ENCODE measurements at places on chromosomes 13 and 19.
A peak's percentile ranks its signal among the peaks of the same experiment; 100 is the strongest.

DNA sequence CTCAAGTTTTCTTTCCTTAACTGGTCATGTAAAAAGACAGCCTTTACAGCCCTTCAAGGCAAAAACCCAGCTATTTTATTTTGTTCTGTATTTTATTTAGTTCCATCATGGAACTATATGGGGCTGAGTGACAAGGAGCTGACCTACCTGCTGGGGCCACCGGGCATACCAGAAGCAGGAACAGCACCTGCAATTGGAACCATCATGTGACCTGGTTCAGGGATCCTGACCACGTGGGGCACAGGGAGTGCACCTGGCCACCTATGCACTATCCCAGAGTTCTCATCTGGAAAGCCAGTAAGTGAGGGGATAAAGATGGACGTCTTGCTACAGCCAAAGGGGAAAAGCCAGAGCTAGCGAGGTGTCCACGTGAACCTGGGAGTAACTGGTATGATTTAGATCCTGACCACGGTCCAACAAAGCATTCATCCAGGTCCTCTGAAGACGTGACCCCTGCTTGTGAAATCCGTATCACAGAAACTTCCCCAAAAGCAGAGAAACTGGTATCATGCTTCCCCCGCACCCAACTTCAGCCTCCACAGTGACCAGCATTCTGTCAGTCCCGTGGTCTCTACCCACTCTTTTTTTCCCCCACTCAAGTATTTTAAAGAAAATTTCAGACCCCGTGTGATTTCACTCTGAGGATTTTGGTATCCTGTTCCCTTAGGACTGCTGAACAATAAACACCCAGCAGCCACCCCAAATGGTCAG, 40.5 kb upstream of the SLC15A1 start:
- DNase-seq = no peak

GRCh38 chr13:35826626-35827254, 304.4 kb downstream of the DCLK1 start:
- no peak for DNase-seq

- DNase-seq = peak; percentile 55
These were observed 47.5 kb downstream of the C13orf46 start for GRCh38 chr13:113926301-113926761.

- DNase-seq = peak; percentile 47
These were observed 7.3 kb downstream of the SIGLEC9 start for GRCh38 chr19:51131780-51132680.

- DNase-seq = no peak
These were observed 326.7 kb downstream of the RBM26 start for GRCh38 chr13:79079351-79079839.

DNA sequence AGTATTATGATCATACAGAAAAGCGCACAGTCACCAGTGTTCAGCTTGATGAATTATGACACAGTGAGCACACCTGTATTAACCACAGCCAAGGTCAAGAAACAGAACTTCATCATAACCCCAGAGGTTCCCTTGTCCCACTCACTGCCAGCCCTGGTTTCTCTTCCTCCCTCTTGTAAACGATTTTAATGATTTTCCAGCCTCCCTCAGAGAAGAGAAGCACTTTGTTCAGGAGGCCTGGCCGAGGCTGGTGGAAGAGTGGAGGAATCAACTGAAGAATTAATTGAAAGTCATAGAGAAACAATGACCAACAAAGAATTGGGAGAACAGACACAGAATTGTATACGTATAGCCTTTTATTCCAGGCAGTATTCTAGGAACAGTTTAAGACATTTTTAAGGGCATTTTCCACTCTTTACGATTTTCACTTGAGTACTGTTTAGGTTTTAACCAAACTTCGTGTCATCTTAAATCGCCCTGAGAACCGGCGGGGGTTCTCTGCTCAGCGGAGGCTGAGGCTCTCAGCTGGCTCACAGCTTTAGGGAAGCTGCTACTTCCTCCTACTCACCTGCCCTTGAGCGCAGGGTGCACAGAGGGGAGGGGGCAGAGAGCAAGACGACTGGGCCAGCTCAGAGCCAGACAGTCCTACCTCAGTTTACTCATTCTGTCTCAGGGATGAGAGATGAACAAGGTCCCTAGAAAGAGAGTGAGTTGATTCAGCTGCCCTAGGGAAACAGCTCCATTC, 108.6 kb downstream of the AKAP11 start:
- no peak for DNase-seq

DNA sequence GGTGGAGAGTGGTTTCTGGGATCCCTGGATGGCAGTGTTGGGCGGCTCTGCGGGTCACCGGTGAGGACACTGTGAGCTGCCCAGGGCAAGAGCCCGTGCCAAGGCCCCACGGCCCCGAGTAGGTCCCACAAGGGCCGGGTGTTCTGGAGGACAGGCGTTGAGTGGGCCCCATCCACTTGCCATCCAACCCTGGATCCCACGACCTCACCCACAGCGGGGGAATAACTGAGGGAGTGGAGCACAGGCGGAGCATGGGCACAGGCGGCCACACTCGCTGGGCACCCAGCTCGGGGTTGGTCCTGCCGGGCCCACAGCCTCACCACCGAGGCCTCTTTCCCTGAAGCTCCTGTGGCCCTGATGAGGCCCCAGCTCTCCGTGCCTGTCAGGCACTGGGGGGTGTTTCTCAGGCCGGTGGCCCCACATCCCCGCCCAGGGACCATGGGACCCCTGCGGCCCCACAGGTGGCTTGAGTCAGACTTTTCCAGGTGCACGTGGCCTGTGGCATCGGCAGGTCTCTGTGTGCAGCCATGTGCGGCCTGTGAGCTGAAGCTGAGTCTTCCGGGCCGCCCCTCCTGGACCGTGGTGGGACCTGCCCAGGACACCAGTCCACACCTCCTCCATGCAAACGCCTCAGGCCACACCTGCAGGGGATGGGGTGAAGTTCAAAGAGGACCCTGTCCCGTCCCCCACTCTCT, 16.6 kb downstream of the TMEM255B start:
- no peak for DNase-seq

GRCh38 chr19:12913011-12913561, 6.0 kb downstream of the SYCE2 start:
- DNase-seq = peak; percentile 82

- no peak for DNase-seq
These were observed 131.1 kb upstream of the NBEA start for GRCh38 chr13:34810996-34811395.

DNA sequence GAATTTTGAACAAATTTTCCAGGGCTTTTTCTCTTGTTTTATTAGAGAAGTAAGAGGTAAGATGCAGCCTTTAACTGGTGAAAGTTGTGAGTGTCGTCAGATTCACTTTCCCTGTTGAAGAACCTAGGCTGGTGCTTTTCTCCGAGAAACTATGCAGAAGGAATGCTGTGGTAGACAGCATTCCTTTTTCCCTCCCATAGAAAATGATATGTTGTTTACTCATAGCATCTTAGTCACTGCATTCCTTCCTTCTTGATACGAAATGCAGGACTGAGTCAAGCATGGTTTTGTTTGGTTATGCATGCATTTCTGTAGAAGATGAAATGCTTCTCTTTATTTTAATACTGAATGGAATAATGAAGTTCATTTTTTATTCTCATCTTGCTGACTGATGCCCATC, 3.4 kb downstream of the ITGBL1 start:
- DNase-seq = no peak

DNA sequence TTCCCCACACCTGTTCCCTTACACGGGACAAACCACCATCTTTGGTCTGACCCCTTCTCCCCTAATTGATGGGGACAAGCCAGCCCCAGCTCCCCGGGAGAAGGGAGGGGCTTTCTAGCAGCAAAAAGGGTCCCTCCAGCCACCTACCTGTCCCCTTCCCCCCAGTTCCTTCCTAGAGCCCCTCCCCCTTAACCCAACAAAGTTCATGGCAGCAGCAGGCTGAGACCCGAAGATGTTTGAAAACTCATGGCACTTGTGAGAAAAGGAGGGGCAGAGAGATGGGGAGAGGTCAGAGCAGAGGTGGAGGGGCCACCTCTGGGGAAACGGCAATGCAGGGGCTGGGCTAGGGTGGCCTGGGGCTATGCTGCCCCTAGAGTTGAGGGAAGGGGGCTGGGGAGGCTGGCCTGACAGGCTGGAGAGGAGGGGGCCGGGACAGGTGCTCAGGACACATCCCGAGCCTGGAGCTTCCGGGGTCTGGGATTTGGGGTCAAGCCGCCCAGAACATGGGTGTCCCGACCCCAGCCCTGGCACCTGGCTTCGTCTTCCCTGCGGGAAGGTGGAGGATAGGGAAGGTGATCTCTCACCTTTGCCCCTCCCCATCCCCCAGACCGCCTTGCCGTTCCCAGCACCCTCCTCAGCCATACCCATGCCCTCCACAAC, 12.5 kb upstream of the ASF1B start:
- DNase-seq = no peak

DNA sequence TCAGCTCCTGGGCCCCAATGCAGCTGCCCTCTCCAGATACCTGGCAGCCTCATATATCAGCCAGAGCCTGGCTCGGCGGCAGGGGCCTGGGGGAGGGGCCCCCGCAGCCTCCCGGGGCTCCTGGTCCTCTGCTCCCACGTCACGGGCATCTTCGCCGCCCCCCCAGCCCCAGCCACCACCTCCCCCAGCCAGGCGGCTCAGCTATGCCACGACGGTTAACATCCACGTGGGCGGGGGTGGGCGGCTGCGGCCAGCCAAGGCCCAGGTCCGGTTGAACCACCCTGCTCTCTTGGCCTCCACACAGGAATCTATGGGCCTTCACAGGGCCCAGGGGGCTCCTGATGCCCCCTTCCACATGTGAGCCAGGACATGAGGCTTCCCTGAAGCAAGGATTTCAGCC, 10.8 kb downstream of the RPS16 start:
- no peak for DNase-seq

GRCh38 chr13:31012655-31013024, 80.2 kb downstream of the TEX26 start:
- no peak for DNase-seq

- no peak for DNase-seq
These were observed 1.2 kb downstream of the S1PR4 start for GRCh38 chr19:3179739-3180293.

Measured in left forelimb (tissue), 1 donor.